ENCODE measurements at places on chromosomes 5 and 9. TPM values are rescaled to one million over a fixed set of nuclear protein-coding genes. Genes with fewer than 3 reads are reported as not detected.
A peak's percentile ranks its signal among the peaks of the same experiment; 100 is the strongest.

GRCh38 chr5:3596261-3596825, 711 bp downstream of the IRX1 start:
- peak; percentile 70 for DNase-seq

DNA sequence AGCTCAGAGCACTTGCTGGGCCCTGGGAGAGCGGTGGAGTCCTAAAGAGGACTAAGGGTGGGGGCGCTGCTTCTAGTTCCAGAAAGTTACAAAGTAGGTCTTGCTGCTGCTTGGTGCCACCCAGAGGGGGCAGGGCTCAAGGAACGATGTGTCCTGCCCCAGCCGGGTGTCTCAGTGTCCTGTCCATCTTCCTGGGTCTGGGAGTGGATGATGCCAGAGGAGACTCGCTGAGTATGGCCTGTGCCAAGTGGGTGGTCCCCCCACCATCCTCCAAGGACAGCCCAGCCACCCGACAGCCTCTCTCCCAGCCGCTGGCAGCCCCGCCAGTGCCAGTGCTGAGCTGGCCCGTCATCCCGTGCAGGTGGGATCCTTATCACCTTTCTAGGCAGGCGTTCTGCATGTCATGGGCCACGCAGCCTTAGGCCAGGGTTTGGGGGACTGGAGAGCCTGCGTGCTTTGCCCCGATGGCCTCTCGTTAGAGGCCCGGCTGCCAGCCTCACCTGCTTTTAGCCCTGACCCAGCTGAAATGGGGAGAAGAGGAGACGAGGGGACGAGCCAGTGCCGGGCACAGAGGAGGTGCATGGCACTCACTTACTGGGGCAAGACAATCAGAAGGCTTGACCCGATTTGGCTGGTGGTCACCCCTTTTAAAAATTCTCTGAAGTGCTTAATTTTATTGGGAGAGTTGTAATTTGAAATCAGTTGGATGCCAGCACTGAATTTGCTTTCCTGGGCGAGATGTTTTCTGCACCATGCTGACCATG, 5.6 kb downstream of the WNK2 start:
- DNase-seq = no peak

Gene FGF18
- total RNA-seq = not detected

Gene PCDHB13
- total RNA-seq = 2.1 TPM

Gene IFNA13
- not detected for total RNA-seq

Gene DNM1
- total RNA-seq = 12.3 TPM

Data from Daoy (cell line).